Activated CD8-positive, alpha-beta T cell treated with anti-CD3 and anti-CD28 coated beads for 36 hours (primary cell): ENCODE measurements at places on chromosomes 4 and X. TPM values are rescaled to one million over a fixed set of nuclear protein-coding genes. Genes with fewer than 3 reads are reported as not detected.
A peak's percentile ranks its signal among the peaks of the same experiment; 100 is the strongest.

DNA sequence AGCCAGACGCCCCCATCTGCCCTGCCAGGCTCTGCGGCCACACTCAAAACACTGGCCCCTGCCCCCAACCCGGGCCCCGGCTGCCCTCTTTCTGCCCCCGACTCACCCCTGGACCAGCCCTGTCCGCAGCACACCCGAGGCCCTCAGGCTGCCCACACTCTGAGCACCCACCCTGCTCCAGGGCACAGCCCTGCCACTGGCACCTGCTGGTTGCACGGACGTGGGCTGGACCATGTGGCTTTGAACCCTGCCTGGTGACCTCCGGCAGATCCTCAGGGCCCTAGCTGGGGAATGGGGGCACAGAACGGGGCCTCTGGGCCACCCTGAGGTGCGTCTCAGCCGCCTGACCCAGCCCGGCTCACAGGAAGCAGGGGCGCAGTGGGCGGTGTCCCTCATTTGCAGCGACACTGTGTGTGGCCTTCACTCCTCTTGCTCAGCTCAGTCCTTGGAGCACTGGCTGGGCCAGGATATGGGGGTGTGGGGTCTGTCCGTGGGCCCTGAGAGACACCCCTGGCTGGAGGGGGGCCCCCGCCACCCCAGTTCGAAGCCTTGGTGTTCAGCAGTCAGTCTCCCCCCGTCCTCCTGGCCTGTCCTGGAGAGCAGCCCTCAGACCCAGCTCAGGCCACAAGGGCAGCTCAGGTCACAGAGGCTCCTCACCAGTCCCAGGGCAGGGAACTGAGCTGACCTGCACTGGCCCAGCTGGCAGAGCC is 73.2 kb downstream of the FAM53A start:
- no peak for DNase-seq

The NHS gene
- total RNA-seq: 6.9 TPM

DNA sequence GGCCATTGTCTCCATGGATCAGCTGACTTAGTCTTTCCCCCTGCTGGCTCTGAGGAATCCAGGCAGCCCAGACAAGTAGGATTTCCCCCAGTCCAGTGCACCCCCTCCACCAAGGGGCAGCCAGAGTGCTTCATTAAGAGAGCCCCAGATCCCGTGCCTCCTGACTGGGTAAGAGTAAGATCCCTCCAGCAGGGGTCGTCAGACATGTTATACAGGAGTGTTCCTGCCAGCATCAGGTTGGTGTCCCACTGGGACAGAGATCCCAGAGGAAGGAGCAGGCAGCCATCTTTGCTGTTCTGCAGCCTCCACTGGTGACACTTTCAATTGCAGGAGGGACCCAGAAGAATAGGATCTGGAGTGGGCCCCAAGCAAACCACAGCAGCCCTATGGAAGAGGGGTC is 29.0 kb upstream of the INPP4B start:
- no peak for DNase-seq

- DNase-seq: no peak
Measured at GRCh38 chrX:129908636-129909035, 2.7 kb downstream of the UTP14A start.

- DNase-seq: peak; percentile 71
Measured at GRCh38 chr4:186104114-186104889, at the start of gene FAM149A. TSS of gene FAM149A (plus strand) at chr4:186104704.

- DNase-seq: no peak
Measured at GRCh38 chr4:11514779-11515419, 86.2 kb upstream of the HS3ST1 start.

GRCh38 chr4:36000941-36001557 is 243.3 kb downstream of the ARAP2 start:
- no peak for DNase-seq

DNA sequence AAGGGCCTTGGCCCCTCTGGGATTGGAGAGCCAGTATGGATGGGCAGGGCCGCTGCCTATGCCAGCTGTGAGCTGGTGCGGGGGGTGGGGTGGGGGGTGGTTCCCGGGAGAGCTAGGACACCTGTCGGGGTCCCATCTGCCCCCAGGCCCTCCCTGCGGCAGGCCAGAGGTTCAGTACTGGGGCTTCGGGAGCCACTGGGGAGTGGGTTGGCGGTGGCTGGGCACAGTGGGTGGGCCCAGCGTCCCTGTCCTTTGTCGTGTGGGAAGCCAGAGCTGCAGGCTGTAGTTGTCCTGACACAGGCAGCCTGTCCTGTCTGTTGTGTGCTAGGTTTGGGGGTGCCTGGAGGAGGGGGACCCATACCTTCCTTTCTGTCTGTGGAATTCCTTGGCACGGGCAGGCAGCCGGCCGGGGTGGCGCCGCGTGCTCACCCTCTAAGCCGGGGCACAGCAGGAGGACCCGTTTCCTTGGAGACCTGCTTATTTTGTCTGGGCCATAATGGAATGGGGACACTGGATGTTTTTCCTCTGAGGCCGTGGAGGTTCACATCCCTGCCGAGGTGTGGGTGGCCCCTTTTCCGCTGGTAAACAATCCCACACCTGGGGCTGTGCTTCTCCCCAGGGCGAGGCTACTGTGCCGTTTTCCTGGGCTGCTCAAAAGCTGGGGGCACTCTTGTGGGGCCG is 14.8 kb downstream of the DOK7 start:
- no peak for DNase-seq

DNA sequence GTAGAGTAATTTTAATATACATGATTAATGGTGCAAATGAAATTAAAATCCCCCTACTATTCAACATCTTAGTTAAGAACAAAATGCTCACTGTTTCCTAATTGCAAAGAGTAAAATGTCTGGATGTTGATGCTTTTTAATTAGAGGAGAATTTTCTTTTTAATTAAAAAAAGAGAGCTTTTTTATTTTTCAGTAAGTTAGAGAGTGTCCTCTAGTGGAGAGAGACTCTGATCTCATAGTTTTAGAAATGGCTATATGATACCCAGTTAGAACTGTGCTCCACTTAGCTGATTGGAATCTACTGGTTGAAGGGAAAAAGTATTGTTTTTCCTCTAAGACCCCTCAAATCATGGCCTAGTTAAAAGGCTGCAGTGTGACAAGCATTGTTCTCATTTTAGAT is 312.0 kb upstream of the MAGEB2 start:
- no peak for DNase-seq

The GAGE2A gene
- total RNA-seq: not detected

The HSD17B13 gene
- not detected for total RNA-seq

The HHIP gene
- total RNA-seq: not detected

GRCh38 chrX:42684065-42684464 is 93.9 kb downstream of the PPP1R2C start:
- DNase-seq: no peak

DNA sequence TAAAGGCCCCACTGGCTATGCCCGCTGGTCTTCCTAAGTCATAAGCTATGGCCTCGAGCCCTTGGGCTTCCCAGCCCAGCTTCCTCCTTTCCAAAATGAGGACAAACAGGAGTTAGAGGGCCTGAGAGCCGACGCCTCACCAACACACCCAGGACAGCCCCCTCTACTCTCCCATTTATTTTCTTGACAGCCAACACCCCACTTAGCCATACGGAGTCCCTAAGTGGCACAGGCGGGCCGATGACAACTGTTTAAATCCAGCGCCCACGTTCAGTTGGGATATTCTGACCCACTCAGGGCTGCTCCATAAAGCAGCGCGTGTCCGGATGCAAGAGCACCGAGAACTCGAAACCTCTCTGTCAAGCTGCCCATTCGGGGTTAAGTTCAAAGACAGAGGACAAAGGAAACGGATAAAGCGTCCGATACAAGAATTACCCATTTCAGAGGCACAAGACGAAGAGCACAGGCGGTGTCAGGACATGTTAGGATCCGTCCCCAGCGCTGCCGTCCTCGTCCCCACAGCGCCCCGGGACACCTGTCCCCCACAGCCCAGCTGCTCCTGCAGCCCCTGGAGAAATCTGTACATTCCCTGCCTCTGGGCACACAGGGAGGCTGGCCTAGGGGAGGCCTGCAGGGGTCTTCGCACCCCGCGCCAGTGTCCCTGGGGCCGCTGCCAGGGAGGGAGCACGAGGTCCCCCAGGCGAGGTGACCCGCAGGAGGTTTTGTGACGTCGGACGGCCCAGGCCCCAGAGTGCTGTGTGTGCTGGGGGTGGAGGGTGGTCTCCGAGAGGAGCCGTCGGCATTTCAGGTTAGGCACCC is 1.2 kb downstream of the PRKX start:
- DNase-seq: peak; percentile 30

The CYTL1 gene
- total RNA-seq: not detected

- no peak for DNase-seq
Measured at GRCh38 chr4:139956507-139957017, 197.4 kb downstream of the MAML3 start.

DNA sequence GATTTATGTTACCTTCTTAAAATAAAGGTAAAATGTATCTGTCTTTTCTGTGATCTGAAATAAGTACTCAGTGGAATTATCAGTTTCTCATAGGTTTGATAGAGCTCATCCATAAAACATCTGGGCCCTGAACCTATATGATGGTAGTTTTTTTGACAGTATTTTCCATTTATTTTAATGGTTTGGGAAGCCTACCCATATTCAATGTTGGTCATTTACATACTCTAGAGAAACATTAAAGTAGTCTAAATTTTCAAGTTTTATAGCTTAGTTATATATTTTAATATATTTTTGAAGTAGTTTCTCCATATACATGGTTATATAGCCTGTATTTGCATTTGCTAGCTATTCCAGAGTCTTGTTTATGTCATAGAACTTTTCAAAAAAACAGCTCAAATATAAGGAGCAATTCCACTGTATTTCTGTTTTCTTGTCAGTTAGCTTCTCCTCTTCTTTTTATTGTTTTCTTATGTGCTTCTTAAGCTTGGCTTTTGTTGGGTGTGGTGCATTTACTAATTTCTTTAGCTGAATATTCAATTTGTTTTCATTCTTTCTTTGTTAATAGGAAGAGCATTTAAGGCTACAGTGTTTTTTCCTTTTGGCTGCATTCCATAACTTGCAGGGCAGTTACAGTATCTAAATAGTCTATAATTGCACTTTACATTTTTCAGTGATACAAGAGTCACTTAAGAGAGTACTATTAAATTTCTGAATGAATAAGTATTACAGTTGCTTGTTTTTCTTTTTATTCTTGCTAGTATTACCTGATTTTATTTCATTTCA is 181.4 kb downstream of the DKK2 start:
- DNase-seq: no peak

The CLIC2 gene
- 0.49 TPM for total RNA-seq

- peak; percentile 59 for DNase-seq
Measured at GRCh38 chrX:55488593-55489313, 895 bp downstream of the USP51 start.

DNA sequence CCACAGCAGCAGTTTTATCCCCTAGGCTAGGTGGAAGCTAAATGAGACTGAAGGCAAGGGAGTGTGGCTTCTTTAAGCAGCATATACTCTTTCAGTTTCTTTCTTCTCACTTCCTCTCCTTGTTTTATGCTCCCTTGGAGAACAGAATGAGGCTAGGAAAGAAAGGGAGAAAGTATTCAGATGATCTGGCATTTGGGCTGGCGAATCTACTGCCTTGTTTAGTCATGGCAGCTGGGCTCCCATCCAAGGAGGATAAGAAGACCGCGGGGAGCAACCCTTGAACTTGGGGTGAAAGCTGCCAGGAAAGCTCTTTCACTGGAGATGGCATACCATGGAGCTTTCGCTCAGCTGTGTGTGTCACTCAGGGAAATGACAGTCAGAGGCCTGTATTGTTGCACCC is 72.1 kb downstream of the ARHGEF38 start:
- DNase-seq: no peak

The CT55 gene
- total RNA-seq: not detected

- DNase-seq: no peak
Measured at GRCh38 chr4:90495936-90496335, 368.7 kb downstream of the CCSER1 start.

DNA sequence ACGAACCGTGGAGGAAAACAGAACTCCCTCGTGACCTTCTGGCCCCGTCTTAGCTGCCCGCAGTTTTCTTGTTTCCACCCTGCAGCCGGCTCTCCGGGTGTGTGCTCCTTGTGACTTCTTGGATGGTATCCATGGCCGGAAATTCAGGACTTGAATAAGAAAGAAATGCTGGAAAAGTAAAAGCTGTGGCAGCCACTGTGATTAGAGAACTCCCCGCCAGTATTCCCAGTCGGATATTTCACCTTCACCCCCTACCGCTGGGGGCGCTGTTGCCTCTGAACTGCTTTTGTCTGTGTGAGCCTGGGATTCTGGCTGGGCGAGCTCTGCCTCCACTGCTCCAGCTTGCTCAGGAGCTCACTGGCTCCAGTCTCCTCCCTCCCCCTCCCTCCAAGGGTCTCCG is 41.5 kb upstream of the CYP4V2 start:
- DNase-seq: peak; percentile 30

The BANK1 gene
- 0.34 TPM for total RNA-seq

DNA sequence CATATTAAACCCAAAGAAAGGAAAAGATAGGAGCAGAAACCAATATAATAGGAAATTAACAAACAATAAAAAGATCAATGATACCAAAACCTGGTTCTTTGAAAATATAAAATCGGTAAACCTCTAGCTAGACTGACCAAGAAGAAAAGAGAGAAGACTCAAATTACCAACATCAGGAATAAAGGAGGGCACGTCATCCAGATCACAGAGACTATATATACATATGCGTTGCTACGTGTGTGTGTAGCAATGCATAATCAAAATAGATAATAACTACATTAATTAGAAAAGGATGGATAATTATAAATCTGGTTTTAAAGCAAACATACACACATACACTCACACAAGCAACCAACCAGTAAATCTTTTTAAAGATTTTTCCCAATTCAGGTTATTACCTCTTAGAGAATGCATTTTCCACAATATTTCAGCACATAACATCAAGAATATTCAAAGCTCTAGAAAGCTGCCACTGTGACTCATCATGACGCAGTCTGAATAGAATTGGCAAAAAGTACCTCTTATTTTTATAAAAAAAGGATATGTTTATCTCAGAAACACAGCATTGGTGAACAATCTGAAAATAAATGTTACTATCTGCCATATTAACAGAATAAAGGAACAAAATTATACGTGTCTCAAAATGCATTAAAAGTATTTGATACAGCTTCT is 41.4 kb upstream of the USP9X start:
- DNase-seq: no peak

The GPAT3 gene
- total RNA-seq: 1.6 TPM

GRCh38 chr4:168849030-168849675 is 160.9 kb downstream of the CBR4 start:
- no peak for DNase-seq

GRCh38 chr4:147039976-147040575 is 94.4 kb upstream of the TTC29 start:
- DNase-seq: no peak

GRCh38 chr4:36771411-36772153 is 473.0 kb upstream of the NWD2 start:
- no peak for DNase-seq

The TCEAL1 gene
- total RNA-seq: 7.7 TPM

GRCh38 chrX:43559644-43560043 is 96.5 kb upstream of the MAOA start:
- DNase-seq: peak; percentile 49

DNA sequence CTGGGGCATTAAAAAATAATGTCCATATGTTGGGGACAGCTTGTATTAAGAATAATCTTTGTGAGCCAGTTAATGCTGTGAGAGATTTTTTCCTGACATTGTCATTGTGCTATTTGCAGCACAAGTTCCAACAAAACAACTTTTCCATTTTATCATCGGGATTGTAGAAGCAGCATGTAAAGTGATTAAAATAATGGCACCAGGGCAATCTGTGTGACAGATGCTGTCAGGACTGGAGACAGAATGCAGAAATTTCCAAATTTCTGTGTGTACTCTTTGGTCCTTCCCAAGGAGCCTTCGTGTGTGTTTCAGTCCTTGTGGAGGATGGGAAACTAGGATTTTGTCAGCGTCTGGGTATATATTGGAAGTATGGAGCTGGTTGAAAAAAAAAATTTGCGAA is 101.5 kb upstream of the LIMCH1 start:
- DNase-seq: no peak

The RBM46 gene
- not detected for total RNA-seq
